ENCODE measurements at places on chromosomes 16 and 17.
A peak's percentile ranks its signal among the peaks of the same experiment; 100 is the strongest.

DNA sequence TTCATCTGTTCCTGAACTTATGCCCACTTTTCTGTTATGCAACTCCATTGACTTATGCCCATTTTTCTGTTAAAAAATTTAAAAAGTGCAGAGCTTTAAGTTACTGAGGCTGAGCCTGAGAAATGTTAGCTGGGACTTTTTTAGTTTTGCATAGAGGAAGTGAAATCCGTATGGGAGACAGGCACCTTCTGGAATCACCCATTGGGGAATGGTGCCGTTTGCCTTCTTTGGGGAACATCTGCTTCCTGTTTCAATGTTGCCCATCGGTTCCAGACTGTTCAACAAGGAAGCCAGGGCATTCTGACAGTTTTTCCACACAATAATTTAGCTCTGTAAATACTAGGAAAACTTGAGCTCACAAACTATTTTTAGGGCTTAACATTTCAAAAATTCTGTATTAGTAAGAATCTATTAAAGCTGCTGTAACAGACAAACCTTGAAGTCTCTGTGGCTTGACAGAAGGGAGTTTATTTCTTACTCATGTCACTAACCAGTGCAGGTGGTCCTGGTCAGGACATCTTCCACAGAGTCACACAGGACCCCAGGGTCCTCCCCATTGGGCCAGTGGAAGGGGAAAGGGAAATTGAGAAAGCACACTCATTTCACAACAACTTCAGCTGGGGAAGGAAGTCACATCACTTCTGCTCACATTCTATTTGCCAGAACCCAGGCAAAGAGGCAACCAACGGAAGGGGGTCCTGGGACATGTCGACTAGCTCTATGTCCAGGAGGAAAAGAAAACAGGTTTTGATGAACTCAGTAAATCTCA, 17.2 kb downstream of the PRKCB start:
- no peak for DNase-seq

DNA sequence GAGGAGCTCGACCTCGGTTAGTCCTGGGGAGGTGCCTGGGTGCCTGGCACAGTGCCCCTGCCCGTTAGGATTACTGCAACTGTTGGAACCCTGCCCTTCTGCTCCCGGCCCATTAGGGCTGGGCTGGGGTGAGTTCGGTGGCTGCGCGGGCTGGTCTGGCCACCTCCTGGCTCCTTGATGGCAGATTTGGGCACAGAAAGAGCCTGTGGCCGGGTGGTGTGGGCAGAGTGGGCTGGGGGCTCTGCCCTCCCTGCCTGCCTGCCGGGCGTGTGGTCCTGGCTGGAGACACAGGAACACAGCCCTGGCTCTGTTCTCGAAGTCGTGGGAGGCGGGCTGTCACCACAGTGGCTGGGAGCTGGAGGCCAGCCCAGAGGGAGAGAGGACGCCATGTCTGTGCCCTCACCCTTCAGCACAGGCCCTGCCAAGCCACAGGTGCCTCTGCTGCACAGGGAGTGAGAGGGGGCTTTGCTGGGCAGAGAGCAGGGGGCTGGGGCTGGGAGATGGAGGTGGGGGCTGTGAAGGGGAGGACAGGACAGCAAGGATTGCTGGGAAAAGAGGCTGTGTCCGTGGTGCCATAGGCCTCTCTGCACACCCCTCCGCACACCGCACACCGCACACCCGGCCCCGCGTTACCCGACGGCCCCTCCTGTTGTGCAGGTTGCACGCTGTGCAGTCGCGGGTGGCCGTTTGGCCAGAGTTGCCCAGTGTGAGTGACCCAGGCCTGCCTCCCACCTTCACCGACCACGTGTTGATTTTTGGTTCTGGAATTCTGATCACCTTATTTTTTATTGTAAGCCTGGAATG, 236.6 kb upstream of the GSE1 start:
- no peak for DNase-seq

DNA sequence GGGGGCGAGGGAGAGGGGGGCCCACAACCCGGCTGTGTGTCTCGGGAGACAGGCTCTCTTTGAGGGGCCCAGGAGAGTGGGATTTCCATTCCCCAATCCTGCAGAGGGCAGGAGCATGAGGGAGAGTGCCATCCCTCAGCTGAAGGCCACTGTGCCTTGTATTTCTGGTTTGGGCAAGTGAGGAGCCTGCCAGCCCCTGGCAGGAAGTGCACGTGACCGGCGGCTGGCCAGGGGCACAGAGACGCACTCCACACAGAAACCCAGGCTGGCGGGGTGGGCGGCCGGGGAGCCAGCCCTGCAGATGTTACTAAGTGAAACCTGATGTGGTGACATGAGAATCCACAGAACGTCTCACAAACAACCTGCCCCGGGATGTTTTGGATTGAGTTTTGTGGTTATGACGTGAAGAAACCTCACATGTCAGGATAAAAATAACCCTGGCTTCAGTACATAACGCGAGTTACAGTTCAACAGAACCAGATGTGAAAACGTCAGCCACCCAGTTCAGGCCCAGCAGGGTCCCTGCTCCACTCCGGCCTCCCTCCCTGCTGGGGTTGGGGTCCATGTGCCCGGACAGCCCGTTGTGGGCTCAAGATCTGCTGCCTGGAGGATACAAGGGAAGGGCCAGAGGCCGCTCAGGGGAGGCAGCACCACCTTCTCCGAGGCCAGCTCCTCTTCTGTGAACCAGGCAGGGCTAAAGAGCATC, 51.7 kb upstream of the MTSS2 start:
- peak; percentile 29 for DNase-seq

- DNase-seq: no peak
Measured at GRCh38 chr17:35972535-35972934, 8.8 kb downstream of the CCL16 start.

DNA sequence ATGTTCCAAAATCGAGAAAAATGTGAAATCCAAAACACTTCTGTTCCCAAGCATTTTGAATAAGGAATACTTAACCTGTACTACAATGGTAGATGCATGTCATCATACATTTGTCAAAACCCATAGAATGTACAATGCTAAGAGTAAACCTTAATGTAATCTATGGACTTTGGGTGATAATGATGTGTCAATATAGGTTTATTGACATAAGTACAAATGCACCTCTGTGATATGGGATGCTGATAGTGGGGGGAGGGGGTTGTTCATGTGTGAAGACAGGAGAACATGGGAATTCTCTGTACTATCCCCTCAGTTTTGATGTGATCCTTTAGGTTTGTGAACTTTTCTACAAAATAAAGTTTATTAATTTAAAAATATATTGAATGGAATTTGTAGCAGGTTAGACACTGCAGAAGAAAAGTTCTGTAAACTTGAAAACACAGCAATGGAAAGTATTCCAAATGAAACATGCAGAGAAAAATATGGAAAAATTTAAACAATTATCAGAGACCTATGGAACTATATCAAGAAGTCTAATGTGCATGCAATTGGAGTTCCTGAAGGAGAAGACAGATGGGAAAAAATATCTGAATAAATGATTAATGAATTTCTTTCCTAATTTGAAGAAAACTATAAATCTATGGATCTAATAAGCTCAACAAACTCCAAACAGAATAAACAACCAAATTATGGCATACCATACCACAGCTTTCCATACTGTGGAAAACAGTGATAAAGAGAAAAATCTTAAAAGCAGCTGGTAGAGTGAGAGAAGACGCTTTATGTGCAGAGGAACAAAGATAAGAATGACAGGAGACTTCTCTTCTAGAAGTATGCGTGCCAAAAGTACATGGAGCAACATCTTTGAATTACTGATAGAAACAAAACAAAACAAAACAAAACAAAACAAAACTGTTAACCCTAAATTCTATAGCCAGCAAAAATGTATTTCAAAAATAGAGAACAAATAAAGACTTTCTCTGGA, 34.7 kb upstream of the MSI2 start:
- no peak for DNase-seq

DNA sequence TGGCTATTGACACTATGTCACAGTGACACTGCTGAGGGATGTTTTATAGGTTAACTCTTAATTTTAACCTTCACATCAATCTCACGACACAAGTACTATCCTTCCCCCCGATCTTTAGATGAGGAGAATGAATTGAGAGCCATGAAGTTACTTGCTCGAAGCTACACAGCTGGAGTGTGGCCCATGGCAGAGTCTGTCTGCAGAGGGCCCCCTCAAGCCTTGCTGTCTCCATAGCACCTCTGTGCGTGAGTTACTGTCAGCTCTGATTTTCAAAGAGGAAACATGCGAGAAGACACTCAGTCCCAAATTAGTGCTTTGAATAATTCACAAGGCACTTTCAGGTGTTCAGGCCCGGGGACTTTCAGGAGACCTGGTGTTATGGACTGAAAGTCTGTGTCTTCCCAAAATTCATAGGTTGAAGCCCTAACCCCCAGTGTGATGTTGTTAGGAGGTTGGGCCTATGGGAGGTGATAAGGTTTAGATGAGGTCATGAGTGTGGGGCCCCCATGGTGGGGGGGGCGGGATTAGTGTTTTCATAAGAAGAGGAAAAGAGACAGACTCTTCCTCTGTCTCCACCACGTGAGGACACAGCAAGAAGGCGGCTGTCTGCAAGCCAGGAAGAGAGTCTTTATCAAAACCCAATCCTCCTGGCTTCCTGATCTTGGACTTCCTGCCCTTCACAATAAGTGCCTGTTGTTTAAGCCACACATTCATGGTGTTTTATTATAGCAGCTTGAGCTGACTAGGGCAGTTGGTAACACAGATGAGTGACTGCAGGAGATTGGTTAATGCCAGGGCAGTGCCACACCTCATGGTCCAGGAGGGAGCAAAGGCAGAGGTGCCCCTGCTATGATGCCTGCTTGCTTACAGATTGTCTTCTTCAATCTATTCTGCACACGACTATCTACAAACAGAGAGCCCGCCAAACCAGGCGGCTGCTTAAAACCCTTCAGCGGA, 281.8 kb downstream of the HAPSTR1 start:
- DNase-seq: no peak

DNA sequence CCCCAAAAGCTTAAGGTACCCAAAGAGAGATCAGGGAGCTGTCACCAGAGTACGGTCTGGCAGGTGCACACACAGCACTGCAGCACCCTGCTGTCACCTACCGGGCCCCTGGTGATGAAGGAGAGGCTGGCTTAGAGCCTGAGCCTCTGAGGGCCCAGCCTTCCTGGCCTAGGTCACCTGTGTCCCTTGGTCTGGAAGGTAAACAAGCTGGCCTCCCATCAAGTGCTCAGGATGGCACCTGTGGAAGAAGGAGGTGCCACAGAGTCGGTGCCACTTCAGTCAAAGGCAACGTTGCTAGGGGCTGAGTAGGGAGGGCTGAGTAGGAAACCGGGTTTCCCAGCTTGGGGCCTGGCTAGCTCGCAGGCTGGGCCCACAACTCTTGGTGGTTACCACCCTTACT, 70.7 kb downstream of the COG7 start:
- no peak for DNase-seq

DNA sequence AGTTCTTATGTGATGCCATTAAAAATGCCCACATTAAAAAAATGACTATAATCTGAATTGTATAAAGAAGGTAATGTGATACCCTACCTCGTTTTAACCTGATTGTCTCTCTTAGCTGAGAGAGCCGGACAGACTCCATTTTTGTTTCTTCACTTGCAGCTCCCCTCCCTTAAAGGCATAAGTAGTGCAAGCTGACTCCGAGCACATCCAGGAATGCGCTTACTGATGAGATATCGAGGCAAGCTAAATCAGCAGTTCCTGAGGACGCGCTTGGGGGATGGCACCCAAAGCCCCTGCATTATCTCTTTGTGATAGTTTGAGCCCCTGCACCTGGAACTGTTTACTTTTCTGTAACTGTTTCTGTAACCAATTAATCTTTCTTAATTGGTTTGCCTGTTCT, 6.3 kb downstream of the KRT24 start:
- DNase-seq: no peak

GRCh38 chr16:3712861-3713372, 4.4 kb downstream of the TRAP1 start:
- no peak for DNase-seq

DNA sequence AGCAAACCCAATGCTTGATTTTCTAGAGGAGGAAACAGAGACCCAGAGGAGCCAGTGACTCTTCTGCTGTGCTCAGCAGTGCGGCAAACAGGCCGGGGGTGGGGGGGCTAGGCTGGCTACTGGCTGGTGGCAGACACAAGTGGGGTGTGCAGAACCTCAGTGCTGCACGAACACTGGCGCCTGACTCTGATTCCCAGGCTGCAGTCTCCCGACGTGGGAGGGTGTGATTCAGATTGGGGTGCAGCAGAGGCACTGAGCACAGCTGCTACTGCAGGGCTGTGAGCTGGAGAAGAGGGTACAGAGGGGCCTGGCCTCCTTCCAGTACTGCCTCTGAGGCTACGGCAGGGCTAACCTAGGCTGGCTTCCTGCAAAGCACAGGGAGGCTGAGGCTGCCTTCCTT, 8.1 kb downstream of the RPL19 start:
- DNase-seq: no peak

- DNase-seq: no peak
Measured at GRCh38 chr16:46996391-46996790, 22.9 kb upstream of the DNAJA2 start.

- no peak for DNase-seq
Measured at GRCh38 chr17:57918017-57918895, 37.0 kb downstream of the CUEDC1 start.

GRCh38 chr16:64880994-64881393, 240.9 kb downstream of the CDH11 start:
- no peak for DNase-seq

DNA sequence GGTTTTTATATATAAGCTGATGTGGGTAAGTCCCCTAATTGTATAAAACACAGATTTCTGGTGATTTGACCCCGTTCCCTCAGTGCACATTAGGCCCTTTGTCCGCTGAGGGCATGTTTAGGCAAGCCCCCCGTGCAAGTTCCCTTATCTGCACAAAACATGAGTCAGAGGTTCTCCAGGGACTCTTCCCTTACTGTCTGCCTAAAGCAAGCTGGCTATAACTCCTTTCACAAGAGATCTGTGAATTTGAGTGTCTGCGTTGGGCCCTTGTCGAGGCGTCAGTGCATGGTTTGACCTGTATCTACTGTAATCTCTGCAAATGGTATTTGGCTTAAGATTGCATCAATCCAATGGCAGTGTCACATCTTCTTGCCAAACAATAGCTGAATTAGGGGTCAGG, 712.8 kb downstream of the CDH8 start:
- DNase-seq: no peak

DNA sequence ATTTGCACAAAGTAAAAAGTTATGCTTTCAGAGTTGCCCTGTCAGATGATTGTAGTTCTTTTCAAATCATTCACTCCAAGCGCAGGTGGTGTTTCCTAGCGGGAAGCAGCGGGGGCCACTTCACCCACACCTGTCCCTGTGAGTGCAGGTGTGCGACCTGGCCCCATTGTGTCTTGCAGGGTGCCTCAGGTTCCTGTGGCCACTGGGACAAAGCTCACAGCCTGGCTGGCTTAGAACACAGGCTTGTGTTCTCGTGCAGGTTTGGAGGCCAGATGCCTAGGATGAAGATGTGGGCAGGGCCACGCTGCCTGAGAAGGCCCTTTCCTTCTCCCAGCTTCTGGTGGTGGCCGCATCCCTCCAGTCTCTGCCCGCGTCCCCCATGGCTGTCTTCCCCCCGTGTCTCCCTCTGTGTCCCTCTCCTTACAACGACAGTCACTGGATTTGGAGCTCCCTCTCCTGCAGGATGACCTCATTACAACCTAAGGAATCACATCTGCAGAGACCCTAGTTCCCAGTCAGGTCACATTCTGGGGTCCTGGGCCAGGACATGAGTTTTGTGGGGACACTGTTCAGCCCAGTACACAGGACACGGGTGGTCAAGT, 90.5 kb downstream of the NPIPB11 start:
- DNase-seq: no peak
